ENCODE measurements at places on chromosomes 1 and 21.

- no peak for DNase-seq
These were observed 579 bp downstream of the SH3BP5L start for GRCh38 chr1:248825136-248825535.

GRCh38 chr1:240765732-240766363, 153.9 kb upstream of the GREM2 start:
- DNase-seq, result no peak

GRCh38 chr1:156639601-156640101, 2.3 kb upstream of the BCAN start:
- DNase-seq, result no peak

GRCh38 chr1:77605246-77606026, 77.0 kb downstream of the ZZZ3 start:
- DNase-seq, result peak; percentile 47

DNA sequence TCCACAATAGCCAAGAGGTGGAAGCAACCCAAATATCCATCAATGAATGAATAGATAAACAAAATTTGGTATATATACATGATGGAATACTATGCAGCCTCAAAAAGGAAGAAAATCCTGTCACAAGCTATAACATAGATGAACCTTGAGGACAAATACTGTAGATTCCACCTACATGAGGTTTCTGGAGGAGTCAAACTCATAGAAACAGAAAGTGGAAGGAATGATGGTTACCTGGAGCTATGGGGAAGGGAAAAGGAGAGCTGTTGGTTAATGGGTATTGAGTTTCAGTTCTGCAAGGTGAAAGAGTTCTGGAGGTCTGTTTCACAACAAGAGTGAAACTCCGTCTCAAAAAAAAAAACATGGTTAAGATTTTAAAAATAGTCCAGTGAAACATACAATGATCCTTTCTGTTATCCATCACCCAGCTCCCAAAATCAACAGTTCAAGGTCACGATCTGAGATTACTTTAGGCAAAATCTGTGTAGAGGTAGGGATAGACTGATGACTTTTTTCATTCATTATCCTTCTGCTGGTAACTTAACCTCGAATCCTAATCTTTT, 80.8 kb upstream of the HNRNPU start:
- no peak for DNase-seq

DNA sequence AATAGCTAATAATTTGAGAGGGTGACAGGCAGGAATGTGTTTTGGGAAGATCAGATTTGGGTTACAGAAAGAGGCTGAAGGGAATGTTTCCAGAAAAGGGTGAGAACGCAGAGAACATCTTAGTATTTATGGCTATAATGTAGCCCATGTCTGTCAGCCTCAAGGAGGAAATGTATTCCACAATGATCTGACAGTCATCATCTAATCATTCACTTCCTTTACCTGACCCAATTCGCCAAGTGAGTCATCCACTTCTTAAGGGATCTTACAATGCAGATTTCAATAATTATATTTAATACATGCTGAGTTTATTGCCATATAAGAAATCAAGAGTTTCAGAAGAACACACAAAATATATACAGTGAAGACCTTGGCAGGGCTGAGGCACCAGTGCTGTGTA, 10.8 kb downstream of the TRIM45 start:
- DNase-seq, result no peak

DNA sequence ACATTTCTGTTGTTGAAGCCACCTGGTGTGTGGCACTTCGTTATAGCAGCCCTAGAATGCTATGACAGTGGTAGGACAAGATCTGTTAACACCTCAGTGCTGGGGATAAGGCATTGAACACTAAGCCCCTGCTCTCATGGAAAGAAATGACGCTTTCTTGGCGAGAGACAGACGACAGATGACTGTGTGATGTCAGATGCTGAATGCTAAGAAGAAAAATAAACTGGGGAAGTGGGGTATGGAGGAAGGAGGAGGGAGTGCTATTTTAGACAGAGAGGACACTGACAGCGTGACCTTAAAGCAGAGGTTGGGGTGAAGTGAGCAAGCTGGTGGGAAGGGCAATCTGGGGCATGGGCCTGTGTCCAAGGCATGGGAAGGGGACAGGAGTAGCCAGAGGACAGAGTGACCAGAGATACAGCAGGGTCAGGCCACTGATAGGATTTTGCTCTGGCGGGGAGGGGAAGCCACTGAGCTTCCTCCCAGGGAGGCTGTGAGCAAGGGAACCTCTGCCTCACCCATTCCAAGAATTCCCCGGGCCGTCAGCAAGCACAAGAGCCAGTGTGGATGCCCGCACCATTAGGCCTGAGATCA, 15.2 kb downstream of the DOP1B start:
- peak; percentile 60 for DNase-seq

- DNase-seq, result no peak
These were observed 54.9 kb downstream of the CD46 start for GRCh38 chr1:207806531-207807325.

DNA sequence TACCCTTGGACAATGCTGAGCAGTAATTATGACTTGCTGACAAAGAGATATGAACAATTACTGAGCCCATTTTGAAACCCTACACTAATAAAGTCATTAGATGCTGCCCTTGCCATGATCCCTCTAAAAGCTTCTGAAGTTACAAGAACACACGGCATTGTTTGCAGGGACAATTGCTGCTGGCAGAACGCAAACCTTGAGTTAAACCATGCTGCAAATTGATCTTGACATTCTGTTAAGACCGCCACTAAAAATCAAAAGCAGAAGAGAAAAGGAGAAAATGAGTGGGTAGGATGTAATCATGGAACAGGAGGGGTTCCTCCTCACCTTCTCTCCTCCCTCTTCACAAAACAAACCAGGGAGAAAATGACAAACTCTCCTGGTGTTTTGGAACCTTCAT, 136.2 kb upstream of the DMRTA2 start:
- no peak for DNase-seq

DNA sequence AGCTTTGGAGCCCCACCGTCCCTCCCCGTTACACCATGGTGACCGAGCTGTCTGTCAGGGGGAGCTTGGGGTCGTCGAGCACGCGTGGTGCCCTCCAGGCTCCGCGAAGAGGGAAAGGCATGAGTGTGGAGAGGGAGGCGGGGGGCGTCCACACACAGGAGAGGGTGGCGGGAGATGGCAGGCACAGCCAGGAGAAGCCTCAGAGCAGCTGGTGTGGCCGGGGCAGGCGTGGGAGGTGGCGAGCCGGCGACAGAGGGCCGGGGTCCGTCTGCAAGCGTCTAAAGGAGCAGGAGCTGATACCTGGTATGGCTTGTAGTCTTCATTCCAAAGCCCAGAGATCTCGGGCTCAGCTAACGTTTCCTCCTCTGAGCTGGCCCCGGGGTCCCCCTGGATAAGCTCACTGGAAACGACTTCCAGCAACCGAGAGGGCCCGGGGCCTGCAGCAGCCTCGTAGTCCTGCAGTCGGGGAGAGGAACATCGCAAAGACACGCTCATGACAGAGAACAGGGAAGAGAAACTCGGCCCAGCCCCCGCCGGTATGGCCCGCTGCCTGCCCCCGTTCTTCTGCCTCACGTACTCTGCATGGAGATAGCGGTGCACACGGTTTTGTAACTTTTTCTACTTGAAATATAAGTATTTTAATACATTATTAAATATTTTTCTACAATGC, 37.4 kb downstream of the CFAP74 start:
- DNase-seq, result peak; percentile 10
